Common myeloid progenitor, CD34-positive (primary cell): ENCODE measurements at places on chromosomes 7 and 10.

DNA sequence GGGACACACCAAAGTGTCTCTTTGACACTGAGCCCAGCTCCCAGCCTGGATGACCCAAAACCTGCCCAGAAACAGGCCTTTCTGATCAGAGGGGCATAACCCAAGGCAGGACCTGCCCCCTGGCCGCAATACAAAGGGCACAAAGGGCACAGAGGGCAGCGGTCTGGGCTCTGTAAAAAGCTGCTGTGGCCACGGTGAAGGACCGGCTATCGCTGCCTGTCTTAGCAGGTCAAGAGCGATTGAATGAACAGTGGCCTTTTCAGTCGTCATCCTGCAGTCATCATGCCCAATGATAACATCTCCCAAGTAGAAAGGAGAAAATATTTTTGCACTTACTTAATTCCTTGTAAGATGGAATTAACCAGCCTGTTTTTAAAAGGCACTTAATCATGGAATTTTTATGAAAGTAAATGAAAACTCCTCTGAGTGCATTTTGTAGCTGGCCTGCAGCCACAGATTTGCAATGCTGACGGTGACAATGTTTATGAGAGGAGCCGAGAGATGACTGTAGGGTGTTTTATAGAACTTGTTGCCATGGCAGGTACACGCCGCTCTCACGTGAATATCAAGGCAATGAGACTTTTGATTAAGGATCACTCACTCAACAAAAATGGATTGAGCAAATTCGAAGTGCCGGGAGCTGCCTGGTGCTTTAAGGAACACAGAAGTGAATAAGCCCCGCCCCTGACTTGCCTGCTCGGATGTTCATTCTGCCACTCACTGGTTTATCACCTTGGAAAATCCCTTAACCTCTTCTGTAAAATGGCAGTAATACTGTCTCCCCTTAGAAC, 47.3 kb upstream of the BHLHA15 start:
- no peak for DNase-seq

DNA sequence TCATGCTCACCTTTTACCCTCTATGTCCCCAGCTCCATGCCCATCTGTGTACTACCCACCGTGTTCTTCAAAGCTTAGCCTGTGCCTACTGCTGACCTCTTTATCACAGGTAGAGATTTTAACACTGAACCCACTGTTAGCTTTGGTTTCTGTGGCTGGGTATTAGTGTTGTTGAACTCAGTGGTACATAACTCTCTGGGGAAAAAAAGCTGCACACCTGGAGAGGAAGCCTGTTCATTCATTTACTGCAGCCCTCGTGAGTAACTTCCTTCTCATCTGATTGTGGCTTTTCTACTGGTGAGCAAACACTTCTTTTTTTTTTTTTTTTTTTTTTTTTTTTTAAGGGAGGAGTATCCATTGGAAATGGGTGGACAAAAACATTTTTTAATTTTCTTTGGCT, 326.3 kb downstream of the CCSER2 start:
- peak; percentile 9 for DNase-seq

DNA sequence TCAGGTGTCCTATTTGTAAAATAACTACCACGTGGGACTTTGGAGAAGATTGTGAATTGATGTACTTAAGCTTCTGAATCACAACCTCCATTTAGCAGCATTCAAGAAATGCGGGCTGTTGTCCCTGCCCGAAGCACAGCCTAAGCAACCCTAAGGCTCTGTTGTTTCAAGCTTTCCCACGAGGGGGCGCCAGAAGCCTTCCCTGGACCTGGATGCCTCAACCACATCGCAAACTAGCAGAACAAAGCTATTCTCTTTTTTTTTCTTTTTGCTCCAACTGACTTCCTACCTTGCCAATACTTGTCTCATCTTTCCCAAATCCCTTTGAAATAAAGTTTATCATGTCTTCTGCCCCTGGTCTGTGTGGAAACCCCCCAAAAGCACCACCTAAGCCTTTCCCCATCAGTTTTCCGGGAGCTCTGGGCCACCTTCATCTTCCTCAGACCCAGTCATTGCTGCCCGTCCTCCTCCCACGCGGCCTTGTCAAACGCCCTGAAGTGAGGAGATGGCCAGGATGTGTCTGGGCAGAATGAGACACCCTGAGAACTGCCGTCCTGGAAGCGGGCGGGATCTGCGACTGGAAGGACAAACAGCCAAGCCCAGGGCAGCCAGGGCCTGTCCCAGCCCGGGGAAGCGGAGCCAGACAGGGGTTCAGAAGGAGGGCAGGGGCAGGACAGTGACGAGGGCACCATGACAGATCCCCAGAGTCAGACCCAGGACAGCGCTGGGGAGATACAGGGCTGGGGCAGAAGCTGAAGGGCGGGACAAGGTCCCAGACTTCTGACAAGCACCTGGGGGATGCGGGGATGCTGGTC, 112.7 kb downstream of the SLIT1 start:
- DNase-seq: peak; percentile 82

DNA sequence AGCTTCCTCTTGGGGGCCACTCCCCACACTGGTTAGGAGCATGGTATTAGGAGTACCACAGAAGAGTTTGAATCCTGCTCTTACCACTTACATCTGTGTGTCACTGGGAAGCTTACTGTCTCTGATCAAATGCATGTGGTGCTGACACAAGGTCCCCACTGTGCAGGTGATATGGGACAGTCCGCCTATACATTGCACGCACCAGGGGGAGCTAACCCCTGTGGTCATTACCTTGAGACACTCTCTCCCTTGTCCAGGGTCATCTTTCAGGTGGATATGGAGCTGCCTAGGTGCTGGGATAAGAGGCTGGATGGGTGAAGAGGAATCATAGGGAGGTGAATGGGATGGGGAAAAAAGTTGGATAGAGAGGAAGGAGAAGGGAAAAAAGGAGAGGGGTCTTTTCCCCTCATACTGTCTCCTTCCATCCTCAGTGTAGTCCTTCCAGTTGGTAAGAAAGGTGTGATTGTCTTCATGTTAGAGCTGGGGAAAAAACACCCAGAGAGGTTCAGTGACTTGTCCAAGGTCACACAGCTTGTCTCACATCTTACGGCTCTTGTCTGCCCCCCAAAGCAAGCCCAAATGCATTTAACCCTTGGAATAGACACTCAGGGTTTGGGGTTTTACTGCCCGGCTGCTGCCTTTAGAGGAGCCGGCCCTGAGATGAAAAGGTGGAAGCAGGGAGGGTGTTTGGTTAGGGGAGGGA, 125.9 kb downstream of the CDH23 start:
- no peak for DNase-seq

DNA sequence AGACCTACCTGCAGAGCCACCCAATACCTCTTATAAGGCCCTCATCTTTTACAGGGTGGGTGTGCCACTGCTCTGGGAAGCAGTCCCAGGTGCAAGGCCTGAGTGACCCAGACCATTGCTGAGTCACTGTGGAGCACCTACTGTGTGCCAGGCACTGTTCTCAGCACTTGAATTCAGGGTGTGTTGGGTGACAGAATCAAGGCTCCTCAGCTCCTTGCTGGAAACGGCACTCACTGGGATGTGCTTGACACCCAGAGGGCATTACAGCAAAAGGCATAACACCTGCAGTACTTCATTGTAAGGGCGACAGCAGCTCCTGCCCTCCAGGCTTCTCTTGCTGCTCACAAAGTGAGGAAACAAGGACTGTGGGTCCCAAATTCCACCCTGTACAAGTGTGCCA, 7.1 kb downstream of the CAMK2B start:
- DNase-seq: no peak

GRCh38 chr7:21030237-21030871, 243.7 kb upstream of the SP8 start:
- no peak for DNase-seq

DNA sequence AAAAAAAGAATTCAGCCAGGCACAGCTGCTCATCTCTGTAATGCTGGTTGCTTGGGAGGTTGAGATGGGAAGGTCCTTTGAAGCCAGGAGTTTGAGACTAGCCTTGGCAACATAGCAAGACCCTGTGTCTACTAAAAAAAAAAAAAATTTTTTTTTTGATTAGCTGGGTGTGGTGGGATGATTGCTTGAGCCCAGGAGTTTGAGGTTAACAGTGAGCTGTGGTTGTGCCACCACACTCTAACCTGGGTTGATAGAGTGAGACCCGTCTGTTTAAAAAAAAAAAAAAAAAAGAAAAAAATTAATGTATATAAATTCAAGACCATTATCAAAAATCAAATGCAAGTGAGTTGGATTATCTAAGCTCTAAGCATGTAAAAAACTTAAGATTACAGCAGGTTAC, 5.7 kb downstream of the WAC start:
- DNase-seq: no peak
